ENCODE measurements at places on chromosomes 13 and 19.

- DNase-seq = peak; percentile 92
These were observed at the start of gene PCDH8 for GRCh38 chr13:52848455-52849195. Gene PCDH8, minus strand, starts transcription at chr13:52848640. Its CDS starts 204 bp downstream, at chr13:52848436.

DNA sequence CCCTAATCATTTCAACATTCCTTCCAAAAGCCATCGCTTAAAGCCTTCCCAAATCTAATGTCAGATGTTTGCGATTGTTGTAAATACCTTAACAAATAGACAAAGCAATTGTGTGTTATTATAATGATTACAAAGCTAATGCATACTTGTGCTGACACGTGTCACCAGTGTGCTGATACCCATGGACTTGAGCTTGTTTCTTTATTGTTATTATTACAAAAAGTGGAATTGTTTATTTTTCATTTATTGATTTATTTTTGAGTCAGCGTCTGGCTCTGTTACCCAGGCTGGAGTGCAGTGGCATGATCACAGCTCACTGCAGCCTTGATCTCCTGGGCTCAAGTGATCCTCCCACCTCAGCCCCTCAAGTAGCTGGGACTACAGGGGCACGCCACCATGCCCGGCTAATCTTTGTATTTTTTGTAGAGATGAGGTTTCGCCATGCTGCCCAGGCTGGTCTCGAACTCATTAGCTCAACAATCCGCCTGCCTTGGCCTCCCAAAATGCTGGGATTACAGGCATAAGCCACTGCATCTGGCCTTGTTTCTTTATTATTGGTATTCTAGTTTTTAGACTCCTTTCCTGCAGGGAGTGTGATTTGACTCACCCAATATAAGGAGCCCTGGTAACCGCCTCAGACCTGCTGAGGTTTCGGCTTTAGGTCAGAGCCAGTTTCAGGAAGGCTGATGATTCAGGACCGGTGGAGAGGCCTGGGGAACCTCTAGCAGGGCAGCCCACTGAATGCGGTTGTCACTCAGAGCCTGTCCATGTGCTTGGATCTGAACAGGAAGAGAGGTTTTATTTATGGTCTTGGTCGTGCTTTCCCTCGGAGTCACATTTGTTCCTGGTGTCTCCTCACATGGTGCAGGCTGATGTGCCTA is 2.1 kb upstream of the FBXO17 start:
- DNase-seq = no peak

- no peak for DNase-seq
These were observed 20.2 kb upstream of the MYDGF start for GRCh38 chr19:4690361-4690760.

DNA sequence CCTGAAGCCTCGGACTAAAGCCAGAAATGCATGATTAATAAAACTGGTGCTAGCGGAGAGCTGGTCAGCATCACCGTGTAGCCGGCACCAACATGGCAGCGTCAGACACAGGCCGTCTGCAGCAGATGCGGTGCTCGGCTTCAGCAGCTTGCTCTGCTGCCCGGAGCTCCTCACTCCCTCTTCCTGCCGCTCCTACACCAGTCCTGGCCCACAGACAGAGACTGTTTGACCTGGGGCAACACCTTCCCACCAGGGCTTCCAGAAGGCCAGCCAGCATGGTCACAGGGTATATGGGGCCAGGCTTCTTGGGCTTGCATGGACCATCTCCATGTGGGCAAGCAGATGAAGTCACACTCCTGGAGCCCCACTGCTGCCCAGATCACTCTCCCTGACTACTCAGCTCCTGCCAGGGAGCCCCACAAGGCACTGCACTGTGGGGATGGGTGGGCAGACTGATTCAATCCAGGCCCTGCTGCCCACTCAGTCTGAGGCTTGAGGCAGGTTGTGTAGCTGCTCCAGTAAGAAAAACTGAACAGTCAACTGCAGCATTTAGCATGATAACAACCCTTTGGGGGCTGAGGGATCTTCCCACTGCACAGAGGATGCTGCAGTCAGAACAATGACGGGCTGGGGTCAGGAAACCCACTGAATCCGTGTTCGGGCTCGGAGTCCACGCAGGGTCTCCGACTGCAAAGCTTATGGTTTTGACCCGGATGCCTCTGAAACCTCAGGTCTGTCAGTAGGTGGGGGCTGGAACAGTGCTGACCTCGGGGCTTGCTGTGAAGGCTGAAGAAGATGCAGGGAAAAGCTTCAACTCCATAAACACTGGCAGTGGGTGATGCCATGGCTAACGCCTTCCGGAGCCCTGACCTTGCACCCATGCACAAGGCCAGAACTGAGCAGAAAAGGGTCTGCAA is 45.6 kb downstream of the CEBPG start:
- no peak for DNase-seq

GRCh38 chr13:106417467-106418110 is 117.9 kb downstream of the EFNB2 start:
- DNase-seq = no peak
